ENCODE measurements at places on chromosomes 6 and 20. TPM values are rescaled to one million over a fixed set of nuclear protein-coding genes. Genes with fewer than 3 reads are reported as not detected.

GRCh38 chr6:138287144-138287955 is 69.1 kb upstream of the PBOV1 start:
- no peak for DNase-seq

TRAPPC3L gene
- total RNA-seq = 0.22 TPM

JPH2 gene
- total RNA-seq = 1.5 TPM

GRCh38 chr6:81889377-81890053 is 137.0 kb upstream of the TENT5A start:
- no peak for DNase-seq

All from sciatic nerve (tissue), 2 donors.